T-cell (primary cell): ENCODE measurements at places on chromosomes 11 and 22. TPM values are rescaled to one million over a fixed set of nuclear protein-coding genes. Genes with fewer than 3 reads are reported as not detected.

DNA sequence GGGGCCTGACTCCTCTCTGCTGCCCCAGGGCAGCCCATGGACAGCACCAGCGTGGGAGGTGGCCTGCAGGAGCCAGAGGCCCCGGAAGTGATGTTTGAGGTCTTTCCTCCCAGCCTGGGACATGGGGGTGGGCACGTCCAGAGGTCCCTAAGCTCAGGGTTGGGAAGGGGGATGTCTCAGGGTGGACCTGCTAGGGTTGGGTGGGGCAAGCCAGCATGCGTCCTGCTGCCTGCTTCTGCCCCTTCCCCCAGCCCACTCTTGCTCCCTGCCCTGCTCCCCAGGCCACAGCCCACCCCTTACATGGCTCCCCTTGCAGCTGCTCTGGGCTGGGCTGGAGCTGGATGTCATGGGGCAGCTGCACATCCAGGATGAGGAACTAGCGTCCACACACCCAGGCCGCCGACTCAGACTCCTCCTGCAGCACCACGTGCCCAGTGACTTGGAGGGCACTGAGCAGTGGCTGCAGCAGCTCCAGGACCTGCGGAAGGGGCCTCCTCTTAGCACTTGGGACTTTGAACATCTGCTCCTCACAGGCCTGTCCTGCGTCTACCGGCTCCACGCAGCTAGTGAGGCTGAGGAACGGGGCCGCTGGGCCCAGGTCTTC lies 1.3 kb downstream of the FAM180B start:
- no peak for DNase-seq
- no peaks in the 10 kb centered on the region for H3K27me3 ChIP-seq
- no peak overlapping the region for H3K27ac ChIP-seq
- peaks cover 22% of the 10 kb centered on the region for H3K36me3 ChIP-seq
- H3K4me1 ChIP-seq: no peaks in the 10 kb centered on the region

DNA sequence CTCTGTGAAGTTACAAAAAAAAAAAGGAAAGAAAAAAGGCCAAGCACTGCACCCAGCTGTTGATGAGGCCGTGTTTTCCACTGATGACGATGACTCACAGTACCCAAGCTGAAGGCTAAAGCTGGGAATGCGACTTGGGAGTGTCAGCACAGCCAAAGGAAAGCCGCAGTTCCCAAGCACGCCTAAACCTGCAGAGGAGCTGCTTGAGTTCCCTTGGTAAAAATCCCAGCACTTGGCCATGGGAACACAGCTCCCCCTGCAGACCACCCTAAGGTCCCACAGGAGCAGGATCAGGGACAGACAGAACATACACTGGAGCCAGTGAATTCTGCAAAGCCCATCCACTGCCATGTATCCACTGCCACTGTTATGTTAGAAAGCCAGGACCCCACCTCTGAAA lies 39.9 kb downstream of the SERGEF start:
- H3K4me1 ChIP-seq: no peaks in the 10 kb centered on the region
- peaks cover 47% of the 10 kb centered on the region for H3K36me3 ChIP-seq
- H3K27ac ChIP-seq: no peak overlapping the region
- no peak overlapping the region for H3K4me3 ChIP-seq
- no peak for DNase-seq

DNA sequence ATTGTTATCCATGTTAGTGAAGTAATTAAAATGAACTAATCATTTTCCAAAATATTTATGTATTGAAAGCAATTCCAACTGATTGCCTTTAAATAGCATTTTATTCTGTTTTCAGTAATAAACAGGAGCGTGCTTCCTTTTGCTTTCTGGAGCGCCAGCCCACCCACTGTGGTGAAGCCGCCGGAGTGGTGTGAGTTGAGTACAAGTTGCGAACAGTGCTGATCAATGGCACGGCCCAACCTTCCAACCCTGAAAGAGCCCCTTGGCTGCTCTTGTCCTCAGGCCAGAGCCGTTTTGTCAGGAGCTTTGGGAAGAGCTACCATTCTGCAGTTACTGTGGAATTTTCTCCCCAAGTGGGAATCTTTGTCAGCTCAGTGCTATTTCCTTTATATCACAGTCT lies 42.8 kb downstream of the NTM start:
- H3K27me3 ChIP-seq: peaks cover 4% of the 10 kb centered on the region
- no peak overlapping the region for H3K27ac ChIP-seq
- no peaks in the 10 kb centered on the region for H3K4me1 ChIP-seq

GRCh38 chr11:130773244-130773820 lies 142.9 kb downstream of the SNX19 start:
- H3K27ac ChIP-seq: no peak overlapping the region
- no peak overlapping the region for H3K4me3 ChIP-seq
- no peak for DNase-seq
- H3K36me3 ChIP-seq: no peaks in the 10 kb centered on the region
- H3K27me3 ChIP-seq: no peaks in the 10 kb centered on the region
- no peaks in the 10 kb centered on the region for H3K4me1 ChIP-seq

GRCh38 chr11:95567685-95568084 lies 221.9 kb downstream of the FAM76B start:
- H3K27me3 ChIP-seq: no peaks in the 10 kb centered on the region
- no peak for DNase-seq
- H3K36me3 ChIP-seq: no peaks in the 10 kb centered on the region
- no peak overlapping the region for H3K27ac ChIP-seq
- no peaks in the 10 kb centered on the region for H3K4me1 ChIP-seq

GRCh38 chr11:3946455-3947017 lies 91.1 kb downstream of the STIM1 start:
- H3K27me3 ChIP-seq: no peaks in the 10 kb centered on the region
- H3K27ac ChIP-seq: peak overlapping the region; percentile 89
- no peaks in the 10 kb centered on the region for H3K36me3 ChIP-seq

- no peaks in the 10 kb centered on the region for H3K4me1 ChIP-seq
- no peak for DNase-seq
- H3K27me3 ChIP-seq: no peaks in the 10 kb centered on the region
Observed at GRCh38 chr11:111521135-111521534, 6.6 kb downstream of the HOATZ start.

DNA sequence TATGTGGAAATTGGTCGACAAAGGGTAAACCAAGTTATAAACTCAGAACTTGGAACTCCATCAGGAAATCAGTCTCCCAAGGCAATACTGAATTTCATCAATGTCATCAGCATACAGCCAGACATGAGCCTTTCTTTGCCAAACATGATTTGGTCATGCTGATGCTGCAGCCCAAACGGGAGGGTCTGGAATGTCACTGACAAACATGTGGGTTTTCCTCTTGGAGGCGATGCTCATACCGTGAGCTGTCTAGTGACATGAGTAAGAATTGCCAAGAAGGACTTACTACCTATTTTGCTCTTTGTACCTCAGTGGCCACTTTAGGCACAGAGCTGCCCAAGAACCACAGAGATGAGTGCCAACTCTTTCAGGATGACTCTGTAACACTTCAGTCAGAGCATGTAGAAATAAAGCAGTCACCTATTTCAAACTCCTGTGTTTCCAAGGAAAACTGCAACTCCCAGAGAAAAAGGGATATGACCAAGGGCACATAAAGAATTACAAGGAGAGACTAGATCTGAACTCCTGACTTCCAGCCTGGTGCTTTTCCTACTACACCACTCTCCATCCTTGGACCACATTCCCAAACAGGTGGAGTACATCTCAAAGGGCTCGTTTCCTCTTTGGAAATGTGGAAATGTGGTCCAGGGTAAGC lies 24.3 kb upstream of the MRGPRX2 start:
- no peak overlapping the region for H3K27ac ChIP-seq
- H3K27me3 ChIP-seq: peaks cover 3% of the 10 kb centered on the region
- H3K4me1 ChIP-seq: no peaks in the 10 kb centered on the region
- no peak for DNase-seq
- no peaks in the 10 kb centered on the region for H3K36me3 ChIP-seq

Gene MMP27
- total RNA-seq: not detected

Gene ACTN3
- 0.19 TPM for total RNA-seq

Gene JAML
- 60.8 TPM for total RNA-seq

Gene RAB36
- total RNA-seq: 0.18 TPM

Gene IL18
- 0.35 TPM for total RNA-seq

Gene SEPTIN3
- 0.12 TPM for total RNA-seq
